Left renal cortex interstitium (tissue), 4 donors: ENCODE measurements at places on chromosomes 4 and X.

GRCh38 chr4:73729534-73730165 lies 10.7 kb upstream of the CXCL8 start:
- DNase-seq, result no peak

GRCh38 chr4:14151101-14151500 lies 523.6 kb upstream of the BOD1L1 start:
- no peak for DNase-seq

GRCh38 chrX:116246261-116246660 lies 75.7 kb downstream of the AGTR2 start:
- no peak for DNase-seq

GRCh38 chrX:138719396-138719795 lies 7.9 kb upstream of the FGF13 start:
- DNase-seq, result no peak

DNA sequence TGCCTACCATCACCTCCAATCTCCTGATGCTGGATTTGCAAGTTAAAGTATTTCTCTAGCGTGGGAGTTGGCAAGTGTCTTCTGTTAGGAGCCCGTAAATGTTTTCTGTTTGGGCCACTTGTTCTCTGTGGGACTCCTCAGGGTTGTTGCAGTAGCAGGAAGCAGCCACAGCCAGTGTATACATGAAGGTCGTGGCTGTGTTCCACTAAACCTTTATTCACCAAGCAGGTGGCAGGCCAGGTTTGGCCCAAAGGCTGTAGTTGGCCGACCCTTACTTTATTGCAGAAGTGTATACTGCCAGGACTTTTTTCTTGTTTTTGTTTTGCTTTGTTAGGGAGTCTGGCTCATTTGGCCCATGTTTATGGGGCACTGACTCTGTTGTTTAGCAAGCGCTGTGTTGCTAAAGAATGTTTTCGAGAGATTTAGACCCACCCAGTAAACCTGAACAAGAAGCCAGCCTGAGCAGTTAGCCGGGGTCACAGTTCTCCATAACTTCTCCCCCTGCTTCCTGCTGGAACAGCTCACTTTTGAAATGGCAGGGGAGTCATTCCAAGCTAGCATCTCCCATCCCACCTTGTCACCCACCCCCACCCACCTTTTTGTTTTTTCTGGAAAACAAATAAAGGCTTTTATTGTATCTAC lies 58.8 kb downstream of the SHROOM2 start:
- no peak for DNase-seq

GRCh38 chrX:111505783-111506182 lies 5.7 kb upstream of the SERTM2 start:
- DNase-seq, result no peak

DNA sequence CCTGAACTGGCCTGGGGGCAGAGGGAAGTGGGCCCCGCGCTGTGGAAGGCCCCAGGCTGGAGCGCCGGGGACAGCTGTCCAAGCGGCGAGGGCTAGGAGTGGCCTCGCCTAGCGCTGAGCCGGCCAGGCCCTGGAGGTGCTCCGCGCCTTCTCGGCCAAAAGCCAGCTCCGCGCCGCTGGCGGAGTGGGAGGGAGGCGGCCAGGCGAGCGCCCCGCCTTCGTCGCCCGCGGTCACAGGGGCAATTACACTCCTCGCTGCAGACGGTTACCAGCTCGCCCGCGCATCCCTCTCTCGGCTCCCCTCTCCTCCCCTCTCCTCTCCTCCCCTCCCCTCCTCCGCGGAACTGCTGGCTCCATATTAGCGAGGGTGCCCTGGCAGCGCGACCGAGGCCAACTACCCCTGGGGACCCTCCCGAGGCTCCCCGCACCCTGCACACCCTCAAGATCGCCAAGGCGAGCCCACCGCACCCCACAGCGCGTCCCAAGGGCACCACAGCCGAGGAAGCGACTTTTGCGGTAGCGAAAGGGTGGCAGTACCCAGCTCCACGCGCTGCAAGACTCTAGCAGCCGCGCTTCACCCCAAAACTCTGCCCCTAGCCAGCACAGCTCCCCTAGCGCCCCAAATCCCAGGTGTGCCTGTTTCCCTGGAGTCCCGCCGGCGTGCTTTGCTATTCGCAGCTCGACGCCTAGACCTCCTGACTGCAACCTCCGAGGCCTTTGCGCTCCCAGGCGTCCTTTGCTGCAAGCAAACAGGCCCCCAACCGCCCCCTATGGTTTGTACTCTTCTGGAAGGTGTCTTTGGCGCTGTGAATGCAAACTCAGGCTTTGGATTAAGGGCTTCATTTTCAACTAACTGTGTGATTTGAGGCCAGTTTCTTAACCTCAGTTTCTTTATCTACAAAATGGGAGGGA lies 91.4 kb downstream of the BCOR start:
- DNase-seq, result no peak

- no peak for DNase-seq
Measured at GRCh38 chr4:73508651-73509050, 27.1 kb downstream of the AFM start.

DNA sequence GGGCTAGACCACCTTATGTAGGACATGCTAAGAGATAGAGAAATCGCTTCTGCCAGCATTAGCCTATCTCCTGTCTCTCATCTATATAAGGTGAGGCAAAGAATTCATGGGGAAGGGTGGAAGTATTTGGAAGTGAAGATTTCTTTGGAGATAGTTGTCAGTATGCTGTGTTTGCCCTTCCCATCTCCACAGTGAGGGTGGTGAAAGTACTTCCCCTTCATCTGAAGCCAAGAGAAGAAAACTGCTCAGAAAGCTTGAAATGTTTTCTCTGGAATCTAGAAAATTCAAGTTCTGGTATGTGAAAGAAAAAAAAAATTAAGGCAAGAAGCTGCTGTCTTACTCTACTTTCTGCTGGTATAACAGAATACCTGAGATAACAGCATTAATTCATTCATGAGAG lies 12.3 kb upstream of the ADH5 start:
- DNase-seq, result no peak

DNA sequence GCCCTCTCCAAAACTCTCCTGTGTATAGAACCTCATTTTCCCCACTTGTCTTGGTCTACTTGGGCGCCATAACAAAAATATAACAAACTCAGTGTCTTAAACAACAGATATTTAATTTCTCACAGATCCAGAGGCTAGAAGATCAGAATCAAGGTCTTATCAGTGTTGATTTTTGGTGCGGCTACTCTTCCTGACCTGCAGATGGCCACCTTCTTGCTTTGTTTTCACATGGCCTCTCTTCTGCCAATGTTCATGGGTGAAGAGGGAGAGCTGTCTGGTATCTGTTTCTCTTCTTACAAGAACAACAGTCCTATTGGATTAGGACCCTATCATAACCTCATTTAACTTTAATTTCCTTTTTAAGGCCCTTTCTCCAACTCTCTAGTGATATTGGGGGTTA lies 177.3 kb downstream of the PABPC4L start:
- no peak for DNase-seq

- DNase-seq, result no peak
Measured at GRCh38 chr4:85873566-85873965, 398.6 kb downstream of the ARHGAP24 start.

- DNase-seq, result no peak
Measured at GRCh38 chr4:15144967-15145295, 142.7 kb downstream of the CPEB2 start.

DNA sequence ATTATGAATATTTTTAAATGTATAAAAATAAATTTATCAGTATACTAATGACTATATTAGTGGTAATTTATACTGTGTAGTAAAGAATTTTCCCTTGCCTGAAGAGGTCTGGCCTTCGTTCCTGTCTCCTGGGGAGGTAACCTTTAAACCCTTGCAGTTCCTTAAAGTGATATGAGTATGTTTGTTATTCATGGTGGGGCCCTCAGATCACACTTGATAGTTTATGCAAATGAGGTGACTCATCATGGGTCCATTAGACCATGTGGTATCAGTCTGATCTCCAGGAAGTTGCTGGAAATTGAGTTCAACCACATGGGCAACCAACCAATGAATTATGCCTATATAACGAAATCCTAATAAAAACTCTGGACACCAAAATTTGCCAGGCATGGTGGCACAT lies 904.1 kb downstream of the RPA4 start:
- DNase-seq, result no peak

GRCh38 chr4:3700736-3701135 lies 65.4 kb upstream of the ADRA2C start:
- DNase-seq, result no peak

GRCh38 chr4:91472046-91472445 lies 831.7 kb upstream of the GRID2 start:
- DNase-seq, result no peak

- no peak for DNase-seq
Measured at GRCh38 chr4:76634220-76634619, 199.2 kb downstream of the SHROOM3 start.

- no peak for DNase-seq
Measured at GRCh38 chrX:131170148-131170547, 112.0 kb downstream of the ARHGAP36 start.

DNA sequence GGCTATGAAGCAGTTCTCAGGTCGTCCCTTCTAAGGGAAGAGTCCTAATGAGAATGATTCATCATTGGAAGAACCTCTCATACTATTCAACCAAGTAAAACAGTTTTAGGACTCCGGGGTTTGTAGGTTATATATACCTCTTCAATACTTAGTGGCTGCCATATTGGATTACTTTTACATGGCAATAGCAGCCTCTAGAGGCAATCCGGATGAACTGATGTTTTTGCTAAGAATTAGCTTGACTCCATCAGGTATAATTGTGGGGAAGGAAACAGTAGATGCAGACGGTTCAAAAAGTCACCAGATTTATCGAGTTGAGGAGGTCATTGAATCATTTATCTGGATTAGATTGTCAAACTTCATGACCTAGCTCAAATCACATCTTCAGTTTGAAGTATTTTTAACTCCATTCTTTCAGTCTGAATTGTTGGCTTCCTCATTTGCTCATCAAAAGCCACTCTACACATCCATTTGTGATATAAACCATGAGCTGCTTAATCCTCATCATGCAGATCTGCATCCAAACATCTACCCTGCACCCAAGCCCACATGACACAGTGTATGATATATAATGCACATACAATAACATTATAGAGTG lies 28.4 kb downstream of the GUCY1B1 start:
- no peak for DNase-seq

GRCh38 chr4:119646347-119647071 lies 17.9 kb upstream of the PDE5A start:
- no peak for DNase-seq

DNA sequence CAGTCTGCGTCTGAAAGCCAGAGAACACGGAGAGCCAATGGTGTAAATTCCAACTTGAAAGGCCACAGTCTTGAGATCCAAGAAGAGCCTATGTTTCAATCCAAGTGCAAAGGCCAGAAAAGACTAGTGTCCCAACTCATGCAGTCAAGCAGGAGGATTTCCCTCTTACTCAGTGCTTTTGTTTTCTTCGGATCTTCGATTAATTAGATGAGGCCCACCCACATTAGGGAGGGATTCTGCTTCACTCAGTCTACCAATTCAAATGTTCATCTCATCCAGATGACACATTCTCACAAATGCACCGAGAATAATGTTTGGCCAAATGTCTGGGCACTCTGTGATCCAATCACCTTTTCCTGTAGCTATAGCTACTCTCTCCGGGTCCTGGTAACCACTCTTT lies 91.5 kb upstream of the S100G start:
- no peak for DNase-seq

GRCh38 chr4:10162341-10163000 lies 45.9 kb upstream of the WDR1 start:
- DNase-seq, result no peak

DNA sequence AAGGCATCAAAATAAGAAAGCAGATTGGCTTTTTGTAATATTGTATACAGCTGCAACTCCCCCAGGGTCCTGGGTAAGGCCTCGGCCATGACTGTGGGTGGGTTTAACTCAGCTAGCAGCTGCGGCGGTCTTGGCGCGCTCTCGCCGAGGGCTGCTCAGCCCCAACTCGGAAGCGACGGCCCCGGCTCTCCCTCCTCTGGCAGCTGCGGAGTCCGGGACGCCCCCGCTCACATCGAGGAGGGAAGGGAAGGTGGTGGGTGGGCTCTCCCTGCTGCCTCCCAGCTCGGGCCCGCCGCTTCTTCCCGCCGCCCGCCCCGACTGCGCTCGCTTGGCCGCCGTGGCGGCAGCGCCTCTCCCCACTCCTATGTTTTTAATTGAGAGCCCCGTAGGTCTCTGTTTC lies 51.2 kb downstream of the GPR50 start:
- DNase-seq, result no peak

- no peak for DNase-seq
Measured at GRCh38 chr4:127993151-127993550, 27.9 kb downstream of the ABHD18 start.

DNA sequence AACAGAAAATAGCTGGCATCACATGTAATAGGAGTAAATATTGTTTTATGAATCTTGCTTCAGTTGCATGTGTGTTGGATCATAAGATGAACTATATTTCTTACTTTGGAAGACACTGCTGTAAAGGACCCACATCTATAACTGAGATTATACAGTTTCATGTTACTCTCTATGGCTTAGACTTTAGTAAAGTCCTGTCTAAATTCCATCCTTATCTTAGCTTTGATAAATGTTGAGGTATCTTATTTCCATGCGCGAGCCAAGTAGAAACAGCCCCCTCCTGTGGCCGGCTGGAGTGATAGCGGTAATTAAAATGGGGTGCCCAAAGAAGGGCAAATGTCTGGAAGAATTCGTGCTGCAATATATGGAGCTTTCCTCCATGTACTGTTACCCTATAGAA lies 43.0 kb downstream of the CCDC158 start:
- no peak for DNase-seq

DNA sequence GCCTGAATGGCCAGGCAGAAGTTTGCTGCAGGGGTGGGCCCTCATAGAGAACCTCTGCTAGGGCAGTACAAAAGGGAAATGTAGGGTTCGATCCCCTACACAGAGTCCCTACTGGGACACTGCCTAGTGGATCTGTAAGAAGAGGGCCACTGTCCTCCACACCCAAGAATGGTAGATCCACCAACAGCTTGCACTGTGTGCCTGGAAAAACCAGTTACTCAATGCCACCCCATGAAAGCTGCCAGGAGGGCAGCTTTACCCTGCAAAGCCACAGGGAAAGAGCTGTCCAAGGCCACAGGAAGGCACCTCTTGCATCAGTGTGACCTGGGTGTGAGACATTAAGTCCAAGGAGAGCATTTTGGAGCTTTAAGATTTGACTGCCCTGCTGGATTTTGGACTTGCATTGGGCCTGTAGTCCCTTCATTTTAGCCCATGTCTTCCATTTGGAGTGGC lies 781.6 kb downstream of the TRAM1L1 start:
- no peak for DNase-seq

- DNase-seq, result no peak
Measured at GRCh38 chrX:47628982-47629381, 748 bp downstream of the CFP start.

DNA sequence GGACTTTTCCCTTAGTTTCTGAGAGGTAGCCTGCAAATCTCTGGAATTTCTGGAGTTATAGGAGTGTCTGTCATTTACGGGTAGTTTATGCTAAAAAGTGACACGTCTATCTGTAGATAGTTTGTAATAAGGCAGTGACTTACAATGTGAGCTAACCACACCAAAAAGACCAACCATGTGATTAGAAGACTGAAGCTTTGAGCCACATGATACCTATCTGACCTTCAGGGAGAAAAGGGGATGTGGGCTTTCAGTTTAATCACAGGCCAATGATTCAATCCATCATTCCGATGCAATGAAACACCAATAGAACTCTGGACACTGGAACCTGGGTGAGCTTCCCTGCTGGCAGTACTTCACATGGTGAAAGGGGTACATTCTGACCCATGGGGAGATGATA lies 254.6 kb upstream of the GK2 start:
- DNase-seq, result no peak

GRCh38 chrX:120755066-120755846 lies 120.4 kb downstream of the CT47B1 start:
- DNase-seq, result no peak

- no peak for DNase-seq
Measured at GRCh38 chr4:40626183-40626990, 3.3 kb downstream of the RBM47 start.

- no peak for DNase-seq
Measured at GRCh38 chrX:130171446-130172126, at the start of gene RAB33A. TSS of gene RAB33A (plus strand) at chrX:130171962. CDS start at chrX:130172063, 101 bp downstream.
